ENCODE measurements at places on chromosomes 2 and 18.

DNA sequence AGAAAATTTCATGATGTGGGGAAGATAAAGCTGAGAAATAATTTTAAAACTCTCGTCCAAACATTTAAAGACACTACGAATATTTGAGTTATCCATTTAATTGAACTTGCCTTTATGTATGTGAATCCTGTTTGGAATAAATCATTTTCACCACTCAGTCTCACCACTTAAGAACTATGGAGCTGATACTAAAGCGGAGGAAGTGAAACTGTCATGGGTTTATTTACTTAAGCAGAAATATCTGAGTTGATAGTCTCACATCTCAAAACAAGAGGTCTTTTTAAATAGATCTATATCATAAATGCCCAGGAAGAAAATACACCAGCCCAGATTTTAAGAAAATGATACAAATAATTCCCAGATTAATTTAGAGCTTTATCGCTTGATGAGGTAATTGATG lies 532.4 kb downstream of the ZNF804A start:
- DNase-seq = no peak

GRCh38 chr2:234881413-234882241 lies 70.2 kb upstream of the SH3BP4 start:
- DNase-seq = no peak

GRCh38 chr2:241853651-241854341 lies 4.9 kb downstream of the PDCD1 start:
- DNase-seq = no peak

DNA sequence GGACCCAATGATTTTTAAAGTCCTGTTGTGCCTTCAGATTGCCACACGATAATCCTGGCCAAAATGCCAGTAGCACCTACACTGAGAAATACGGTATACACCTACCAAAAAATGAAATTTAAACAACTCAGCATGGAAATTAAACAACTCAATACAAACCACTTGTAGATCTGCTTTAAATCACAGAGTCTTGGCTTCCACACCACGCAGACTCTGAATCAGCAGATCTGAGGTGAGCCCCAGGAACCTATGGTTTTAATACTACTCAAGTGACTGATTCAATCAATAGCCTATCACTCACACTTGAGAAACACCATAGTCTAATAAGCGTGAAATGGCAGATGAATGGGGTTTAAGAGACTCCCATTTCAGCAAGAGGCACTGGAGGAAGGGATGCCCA lies 46.9 kb downstream of the MAP4K3 start:
- DNase-seq = no peak

DNA sequence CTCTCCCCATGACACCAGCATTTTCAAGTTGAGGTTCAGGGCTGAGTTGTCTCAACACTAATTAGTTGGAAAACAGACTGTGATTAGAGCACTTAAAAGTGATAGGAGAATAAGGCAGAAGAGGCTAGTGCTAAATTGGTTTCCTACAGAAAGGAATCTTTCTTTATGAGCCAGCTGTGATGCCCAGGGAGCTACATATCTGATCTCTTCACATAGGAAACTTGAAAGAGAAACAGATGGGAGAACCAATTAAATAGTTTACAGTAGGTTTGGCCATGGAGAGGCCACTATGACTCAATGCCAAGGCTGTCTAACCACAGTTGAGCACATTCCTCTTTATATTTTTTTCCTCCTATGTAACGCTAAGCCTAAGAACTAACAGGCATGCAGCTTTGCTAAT lies 418.3 kb upstream of the CYRIA start:
- DNase-seq = no peak

DNA sequence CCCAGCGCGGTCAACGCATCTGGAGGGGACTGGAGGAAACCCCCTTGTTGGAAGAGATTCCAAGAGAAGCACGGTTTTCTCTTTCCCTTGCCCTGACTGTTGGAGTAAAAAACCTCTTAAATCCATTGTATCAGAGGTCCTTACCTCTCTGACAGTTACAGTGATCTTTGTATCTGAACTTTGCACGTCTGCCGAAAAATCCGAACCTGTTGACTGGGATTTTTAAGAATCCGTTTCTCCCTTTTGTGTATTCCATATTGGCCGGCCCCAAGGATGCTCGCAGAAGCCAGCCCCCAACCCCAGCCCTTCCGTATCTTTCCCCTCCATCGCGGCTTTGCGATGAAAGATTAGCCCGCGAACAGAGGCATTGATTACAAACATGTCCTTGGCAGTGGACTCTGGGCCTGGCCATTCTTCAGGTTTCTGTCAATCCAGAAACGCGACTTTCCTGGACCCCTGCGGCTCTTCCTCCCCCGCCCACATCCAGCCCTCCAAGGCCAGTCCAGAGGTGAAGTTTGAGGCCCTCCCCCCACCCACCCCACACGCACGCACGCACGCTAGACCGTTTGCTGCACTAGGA lies 4.6 kb upstream of the DLX1 start:
- DNase-seq = no peak

GRCh38 chr2:215900203-215900611 lies 113.1 kb downstream of the MREG start:
- DNase-seq = no peak

- no peak for DNase-seq
Observed at GRCh38 chr2:23692851-23693605, 233.9 kb downstream of the ATAD2B start.

Measured in stimulated activated CD4-positive, alpha-beta T cell treated with anti-CD3 and anti-CD28 coated beads, Interleukin-1b, Interleukin-23, amount 100 ng/mL, for 24 hours (primary cell).